Globus pallidus (tissue), 1 donor: ENCODE measurements at places on chromosomes 3 and 15.
A peak's percentile ranks its signal among the peaks of the same experiment; 100 is the strongest.

GRCh38 chr15:55289011-55289745, 435 bp downstream of the RAB27A start:
- DNase-seq = no peak

GRCh38 chr3:65033576-65033975, 345.8 kb upstream of the ADAMTS9 start:
- no peak for DNase-seq

DNA sequence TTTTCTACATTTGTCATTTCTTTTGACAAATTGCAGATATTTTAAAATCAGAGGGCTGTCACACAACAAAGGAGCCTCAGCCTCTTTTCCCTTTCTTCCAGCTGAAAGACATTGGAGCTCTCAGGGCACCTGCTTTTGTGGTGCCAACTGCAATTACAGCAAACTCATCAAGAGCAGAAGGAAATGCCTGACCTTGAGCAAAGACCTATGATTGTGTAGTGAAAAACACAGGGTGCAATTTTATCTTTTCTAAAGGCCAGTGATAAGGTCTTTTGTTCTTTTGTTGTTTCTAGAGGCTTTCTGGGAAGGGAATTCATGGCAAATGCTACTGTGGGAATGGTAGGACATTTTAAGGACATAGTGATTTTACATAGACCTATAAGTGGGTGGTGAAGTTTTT, 214.3 kb downstream of the OXSM start:
- no peak for DNase-seq

GRCh38 chr3:72013084-72013483, 228.1 kb upstream of the PROK2 start:
- DNase-seq = no peak

DNA sequence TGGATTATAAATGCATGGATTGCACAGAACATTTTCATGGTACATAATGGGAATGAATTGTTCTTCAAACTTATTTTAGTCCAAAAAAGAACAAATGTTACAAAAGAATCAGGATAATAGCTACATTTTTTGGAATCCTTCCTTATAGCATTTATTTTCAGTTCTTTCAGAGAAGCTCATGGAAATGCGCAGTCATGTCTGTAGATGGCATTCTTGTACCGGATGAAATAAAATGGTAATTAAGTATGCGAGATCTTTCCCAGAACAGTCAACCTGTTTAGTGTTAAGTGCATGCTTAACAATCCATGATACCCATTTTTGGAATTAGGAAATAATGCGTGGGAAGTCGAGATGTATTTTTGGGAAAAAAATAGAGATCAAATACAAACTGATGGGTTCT, 38.2 kb upstream of the GOLGA8B start:
- DNase-seq = peak; percentile 13

DNA sequence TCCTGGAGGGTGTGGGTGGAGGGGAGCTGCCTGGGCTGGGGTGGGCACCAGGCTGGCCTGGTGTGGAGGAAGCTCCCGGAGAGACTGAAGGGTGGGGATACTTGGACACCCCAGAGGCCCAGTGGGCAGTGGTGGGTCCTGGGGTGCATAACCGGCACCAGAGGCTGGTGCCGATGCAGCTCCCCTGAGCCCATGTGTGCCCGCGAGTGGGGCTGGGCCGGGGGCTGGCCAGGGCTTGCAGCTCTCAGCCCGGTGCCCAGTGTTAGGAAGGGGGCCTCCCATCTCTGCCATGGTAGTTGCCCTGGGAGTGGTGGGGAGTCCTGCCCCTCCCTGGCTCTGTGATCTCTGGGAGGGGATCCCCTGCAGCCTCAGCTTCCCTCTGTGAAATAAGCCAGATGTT, 9.3 kb downstream of the PLXNA1 start:
- no peak for DNase-seq

DNA sequence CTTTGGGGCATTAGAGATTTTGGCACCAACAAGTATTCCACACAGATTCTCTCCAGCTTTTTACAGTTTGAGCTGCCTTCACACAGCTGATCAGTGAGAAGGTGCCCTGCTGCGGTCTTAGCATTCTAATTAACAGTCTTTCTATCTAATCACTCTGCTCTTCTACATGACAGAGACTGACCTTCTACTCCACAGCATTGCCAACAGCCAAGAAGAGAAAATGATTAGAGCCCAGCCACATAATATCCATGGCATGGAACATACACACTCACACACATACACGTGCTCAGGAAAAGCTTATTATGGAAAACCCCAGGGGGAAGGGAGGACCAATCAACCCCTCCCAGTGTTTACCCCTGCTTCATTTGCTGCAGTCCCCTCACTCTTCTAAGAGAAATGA, 76.1 kb upstream of the PPP2R3A start:
- DNase-seq = no peak

DNA sequence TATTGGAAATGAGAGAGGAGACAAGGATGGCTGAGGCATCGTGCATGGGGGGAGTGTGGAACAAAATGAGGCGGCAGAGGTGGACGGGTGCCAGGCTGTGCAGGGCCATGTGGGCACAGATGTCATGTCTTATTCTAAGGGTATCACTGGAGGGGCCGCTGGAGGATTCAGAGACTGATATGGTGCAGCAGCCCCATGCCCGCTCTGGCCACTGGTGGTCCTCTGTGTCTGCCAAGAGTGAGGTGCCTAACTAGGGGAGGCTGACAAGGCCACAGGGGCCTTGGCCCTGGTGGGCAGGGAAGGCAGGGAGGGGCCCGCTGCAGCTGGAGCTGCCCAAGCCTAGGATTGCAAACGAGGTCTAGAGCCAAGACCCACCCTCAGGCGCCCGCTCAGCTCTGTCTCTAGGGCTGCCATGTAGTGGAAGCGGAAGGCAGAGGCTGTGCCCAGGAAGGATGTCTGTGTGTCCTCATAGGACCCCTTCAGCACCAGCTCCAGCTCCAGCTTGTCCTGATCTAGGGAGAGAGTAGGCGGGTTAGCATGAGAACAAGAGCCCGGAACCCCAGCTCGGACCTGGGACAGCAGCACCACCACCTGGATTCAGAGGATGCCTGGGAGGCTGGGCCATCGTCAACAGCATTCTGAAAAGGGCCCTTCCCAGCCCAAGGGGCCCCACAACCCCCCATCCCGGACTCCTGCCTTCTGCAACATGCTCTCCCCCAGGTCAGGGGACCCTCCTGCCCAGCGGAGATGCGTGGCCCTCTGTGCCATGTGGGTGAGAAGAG, 11.3 kb downstream of the PLA2G4D start:
- no peak for DNase-seq

DNA sequence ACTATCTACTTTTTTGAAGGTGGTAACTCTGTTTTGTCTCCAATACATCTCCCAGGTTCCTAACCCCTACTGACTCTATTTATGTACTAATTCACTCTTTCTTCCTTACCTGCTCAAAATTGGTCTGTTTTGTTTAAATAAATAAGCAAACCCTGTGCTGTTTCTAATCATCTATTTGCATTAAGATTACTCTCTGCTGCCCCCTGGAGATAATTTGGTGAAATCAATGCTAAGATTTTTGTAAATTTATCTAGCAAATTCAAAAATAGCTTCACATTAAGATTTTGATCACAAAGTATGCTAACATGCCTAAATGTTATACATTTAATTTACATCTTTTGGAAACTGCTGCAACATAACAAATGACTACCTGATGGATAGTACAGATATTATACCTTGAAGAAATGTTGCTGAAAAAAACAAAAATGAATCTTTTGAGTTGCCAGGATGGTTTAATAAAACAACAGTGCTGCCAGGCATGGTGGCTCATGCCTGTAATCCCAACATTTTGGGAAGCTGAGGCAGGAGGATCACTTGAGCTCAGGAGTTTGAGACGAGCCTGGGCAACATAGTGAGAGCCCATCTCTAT, 4.4 kb upstream of the CD200R1 start:
- DNase-seq = no peak

GRCh38 chr3:159881828-159882309, 106.8 kb upstream of the IL12A start:
- no peak for DNase-seq

- DNase-seq = no peak
These were observed 214.7 kb downstream of the SHQ1 start for GRCh38 chr3:72633534-72633933.

DNA sequence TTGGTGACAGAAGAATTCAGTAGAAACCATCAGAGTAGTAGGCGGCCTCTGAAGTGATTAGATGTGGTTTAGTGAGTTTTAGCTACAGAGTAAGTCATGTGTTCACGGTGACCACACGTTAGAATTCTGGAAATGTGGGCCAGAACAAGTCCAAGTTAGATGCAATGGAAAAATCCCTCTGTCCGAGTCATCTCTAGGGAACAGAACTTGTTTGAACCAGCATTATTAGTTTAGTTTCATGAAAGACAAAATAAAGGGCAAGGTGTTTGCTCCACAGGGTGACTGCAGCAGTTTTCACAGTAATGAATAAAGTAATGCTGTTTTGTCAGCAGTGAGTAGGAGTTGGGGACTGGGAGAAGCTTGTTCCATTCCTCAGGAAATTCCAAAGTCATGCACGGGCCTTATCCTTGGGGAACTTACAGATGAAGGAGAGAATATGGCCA, 100.2 kb downstream of the CGNL1 start:
- no peak for DNase-seq

- no peak for DNase-seq
These were observed 61.0 kb downstream of the ISG20 start for GRCh38 chr15:88699861-88700260.

GRCh38 chr15:88725305-88726210, 77.7 kb upstream of the ACAN start:
- DNase-seq = no peak

- no peak for DNase-seq
These were observed 19.8 kb downstream of the WDR72 start for GRCh38 chr15:53739651-53740050.

DNA sequence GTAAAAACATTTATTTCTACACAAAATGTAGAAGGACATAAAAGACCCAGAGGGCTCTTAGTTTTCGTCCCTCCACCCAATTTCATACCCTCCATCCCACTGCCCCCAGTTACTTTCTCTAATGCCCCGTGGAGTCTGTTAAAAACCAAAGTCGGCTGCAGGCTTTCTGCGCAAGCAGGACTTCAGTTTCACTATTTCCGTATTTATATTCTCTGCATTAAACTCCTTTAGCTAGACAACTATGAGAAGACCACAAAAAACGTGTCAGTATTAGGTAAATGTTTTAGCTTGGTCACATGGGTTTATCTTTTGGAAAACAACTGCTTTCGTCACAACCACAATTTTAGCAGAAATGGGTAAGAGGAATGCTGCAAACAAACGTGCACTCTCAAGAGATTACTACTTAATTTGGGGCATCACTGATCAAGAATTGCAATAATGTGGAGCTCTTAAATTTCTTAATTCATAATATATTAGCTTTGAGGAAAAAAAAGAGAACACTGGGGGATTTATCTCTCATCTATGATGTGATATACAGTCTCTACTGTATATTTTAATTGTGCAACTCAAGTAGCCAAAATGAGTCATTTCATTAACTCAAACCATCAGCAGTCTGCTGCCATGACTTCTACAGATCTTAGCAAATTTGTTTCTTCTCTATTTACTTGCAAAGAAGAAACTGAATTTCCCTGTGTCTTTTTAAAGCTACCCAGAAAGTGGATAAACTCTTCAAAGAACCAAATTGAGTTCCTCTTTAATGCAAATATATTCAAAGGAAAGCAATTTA, 740 bp upstream of the NSMCE3 start:
- peak; percentile 40 for DNase-seq

DNA sequence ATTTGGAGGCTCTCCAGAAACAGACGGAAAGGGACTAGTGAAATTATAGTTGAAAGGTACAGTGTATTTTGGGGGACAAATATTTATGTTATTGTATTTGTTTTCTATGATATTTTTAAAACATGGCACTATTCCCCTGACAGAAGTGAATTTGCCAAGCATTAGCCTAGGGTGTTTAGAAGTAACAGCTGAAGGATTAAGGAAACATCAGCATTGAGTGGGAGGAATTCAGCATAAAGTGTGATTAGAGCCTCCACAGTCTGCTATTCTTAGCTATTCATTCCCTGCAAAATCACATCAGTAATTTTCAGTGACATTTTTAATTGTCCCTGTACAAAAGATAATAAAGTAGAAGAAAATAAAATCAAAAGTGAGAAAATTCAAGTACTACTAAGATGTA, 231.4 kb downstream of the ROBO2 start:
- DNase-seq = no peak

DNA sequence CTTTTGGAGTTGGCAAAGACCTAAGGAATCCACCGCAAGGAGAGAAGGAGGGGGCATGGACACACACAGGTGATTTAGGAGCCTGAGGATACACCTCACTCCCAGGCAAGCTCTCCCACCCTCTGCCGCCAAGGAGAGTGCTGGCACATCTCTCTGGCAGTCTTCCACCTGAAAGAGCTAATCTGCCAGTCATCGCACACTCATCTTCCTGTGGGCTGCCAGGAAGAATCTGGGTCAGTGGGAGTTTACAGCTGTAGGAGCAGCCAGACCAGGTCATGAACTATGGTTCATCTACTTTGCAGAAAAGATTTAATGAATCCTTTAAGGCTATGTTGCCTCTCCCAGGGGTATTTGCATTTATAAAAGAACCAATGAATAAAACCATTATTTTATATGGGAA, 170.6 kb upstream of the TSC22D2 start:
- DNase-seq = no peak

- DNase-seq = no peak
These were observed 11.5 kb downstream of the FETUB start for GRCh38 chr3:186651678-186652215.

DNA sequence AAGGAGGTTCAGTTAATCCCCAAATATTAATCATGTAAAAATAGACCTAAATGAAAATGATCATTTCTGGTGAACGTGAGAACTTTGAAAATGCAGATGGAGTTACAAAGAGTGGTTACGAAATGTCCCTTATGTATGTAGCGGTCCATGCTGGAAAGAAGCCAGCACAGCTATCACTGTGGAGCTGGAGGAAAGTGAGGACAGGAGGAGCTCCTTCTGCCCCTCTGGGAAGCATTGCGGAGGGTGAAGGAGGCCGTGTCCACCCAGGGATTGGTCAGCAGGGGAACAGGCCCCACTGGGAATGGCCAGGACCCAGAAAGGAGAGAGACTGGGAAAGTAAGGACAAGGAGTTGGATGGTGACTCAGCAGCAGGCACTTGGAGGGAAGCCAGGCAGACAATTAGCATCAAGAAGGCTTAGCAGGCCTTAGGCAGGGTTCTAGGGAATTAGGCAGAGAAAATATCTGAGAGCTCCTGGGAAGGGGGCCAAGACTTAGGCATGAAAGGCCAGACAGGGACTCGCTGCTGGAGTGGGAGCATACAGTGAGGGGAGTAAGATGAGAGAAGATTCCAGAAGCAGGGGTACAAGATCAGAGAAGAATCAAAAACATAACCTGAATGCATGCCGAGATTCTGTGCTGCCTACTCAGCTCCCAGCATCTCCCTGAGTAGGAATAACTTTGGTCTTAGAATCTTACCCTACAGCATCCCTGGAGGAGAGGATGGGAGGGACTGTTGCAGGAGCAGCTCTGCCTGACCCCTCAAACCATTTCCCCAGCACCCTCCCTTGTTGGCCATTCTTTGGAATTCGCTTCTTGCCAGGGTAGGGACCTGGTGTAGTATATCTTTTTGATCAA, 171.0 kb upstream of the UMPS start:
- peak; percentile 66 for DNase-seq

- DNase-seq = no peak
These were observed 542.4 kb downstream of the SQOR start for GRCh38 chr15:46177219-46177618.
